Hematopoietic multipotent progenitor cell treated with erythropoietin and hydrocortisone succinate and interleukin-3 and kit ligand, for 17 days (in vitro differentiated cells): ENCODE measurements at places on chromosomes 11 and 22.

GRCh38 chr11:69834811-69835800 lies 15.9 kb upstream of the FGF3 start:
- no peak for DNase-seq

- no peak for DNase-seq
Observed at GRCh38 chr11:107018902-107019493, 722 bp upstream of the GUCY1A2 start.

DNA sequence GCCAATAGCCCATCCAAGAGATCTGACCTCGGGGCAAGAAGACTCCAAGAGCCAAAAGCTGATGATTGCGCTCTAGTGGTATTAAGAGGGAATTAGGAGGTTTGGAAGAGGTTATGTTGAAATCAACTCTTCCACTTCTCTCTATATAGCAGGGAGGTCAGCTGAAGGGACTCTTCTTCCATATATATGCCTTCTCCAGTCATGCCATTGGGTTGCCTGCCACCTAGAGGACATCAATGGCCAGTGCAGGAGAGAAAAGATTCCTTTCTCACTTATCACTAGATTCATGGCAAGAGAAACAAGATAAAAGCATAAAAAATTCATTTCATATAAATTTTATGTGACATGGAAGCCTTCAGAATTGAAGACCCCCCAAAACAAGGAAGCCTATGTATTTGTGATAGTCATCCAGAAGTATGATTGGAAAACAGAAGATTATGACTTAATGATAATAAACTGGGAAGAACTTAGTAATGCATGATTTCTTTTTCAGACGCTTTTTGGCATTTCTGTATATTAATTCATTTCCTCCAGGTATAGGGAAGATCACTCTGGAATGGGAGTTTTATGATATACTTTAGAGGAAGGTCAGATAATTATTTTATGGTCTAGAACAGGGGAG lies 435.1 kb upstream of the DDI1 start:
- peak; percentile 6 for DNase-seq

GRCh38 chr22:26172389-26172990 lies 3.2 kb downstream of the SEZ6L start:
- DNase-seq, result peak; percentile 6

GRCh38 chr22:17566776-17567175 lies 3.5 kb downstream of the SLC25A18 start:
- DNase-seq, result no peak

DNA sequence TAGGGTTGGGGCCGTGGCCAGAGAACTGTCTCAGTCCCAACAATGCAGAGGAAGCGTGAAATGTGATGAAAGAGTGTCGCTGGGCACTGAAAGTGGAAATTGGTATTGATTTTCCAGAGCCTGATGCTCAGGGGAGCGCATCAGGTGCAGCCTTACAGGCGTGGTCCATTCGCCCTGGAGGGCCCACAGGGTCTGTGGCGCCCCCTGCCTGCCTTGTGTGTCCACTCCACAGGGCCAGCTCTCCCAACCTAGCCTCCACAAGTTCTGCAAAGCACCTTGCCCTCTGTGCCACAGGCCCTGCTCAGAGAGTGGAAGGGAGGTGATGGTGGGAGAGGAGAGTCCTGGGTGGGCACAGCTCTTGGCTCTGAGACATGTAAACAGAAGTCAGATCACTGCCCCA lies 54.9 kb upstream of the LMO1 start:
- no peak for DNase-seq

- no peak for DNase-seq
Observed at GRCh38 chr11:88202498-88202897, 27.3 kb upstream of the RAB38 start.
